Fibroblast of mammary gland (primary cell): ENCODE measurements at places on chromosomes 2 and 18.
A peak's percentile ranks its signal among the peaks of the same experiment; 100 is the strongest.

GRCh38 chr2:55779459-55780421, 86.1 kb upstream of the PNPT1 start:
- DNase-seq: peak; percentile 57

DNA sequence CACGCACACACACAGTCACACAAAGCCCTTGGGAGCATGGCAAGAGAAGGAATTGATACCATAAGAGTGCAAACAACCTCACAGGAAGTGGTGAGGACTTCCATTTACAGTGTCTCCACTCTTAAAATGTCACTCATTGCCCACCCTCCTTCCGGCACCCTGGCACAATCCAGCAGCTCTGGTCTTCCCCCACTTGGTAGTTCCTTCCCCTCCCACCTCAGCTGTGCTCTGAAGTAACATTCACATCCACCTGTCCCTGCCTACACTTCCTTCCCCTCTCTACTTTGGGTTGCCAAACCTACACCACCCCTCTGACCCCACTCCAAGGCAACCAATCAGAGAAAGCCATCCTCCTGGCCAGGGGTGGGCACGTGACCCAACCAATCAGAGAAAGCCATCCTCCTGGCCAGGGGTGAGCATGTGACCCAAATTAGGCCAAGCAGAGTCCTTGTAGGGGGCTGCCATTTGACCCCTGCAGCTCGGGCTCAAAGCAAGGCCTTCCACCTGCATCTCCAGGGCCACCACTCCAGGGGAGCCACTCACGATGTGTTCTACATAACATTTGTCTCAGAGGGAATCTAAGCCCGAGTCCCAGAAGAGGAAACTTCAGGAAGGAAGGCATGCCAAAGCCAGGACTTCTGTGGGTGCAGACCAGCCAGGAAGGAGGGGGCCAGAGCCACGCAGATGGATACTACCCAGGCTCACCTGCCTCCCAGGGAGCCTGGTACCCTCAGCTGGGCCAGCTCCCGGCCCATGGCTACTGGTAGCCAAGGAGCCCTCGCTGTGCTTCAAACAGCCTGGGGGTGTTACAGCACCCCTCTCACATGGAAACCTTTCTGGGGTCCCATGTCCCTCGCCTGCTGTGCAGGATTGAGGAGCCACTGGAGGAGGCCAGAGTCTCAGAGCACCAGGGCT, 21.2 kb downstream of the CYP26B1 start:
- DNase-seq: no peak

DNA sequence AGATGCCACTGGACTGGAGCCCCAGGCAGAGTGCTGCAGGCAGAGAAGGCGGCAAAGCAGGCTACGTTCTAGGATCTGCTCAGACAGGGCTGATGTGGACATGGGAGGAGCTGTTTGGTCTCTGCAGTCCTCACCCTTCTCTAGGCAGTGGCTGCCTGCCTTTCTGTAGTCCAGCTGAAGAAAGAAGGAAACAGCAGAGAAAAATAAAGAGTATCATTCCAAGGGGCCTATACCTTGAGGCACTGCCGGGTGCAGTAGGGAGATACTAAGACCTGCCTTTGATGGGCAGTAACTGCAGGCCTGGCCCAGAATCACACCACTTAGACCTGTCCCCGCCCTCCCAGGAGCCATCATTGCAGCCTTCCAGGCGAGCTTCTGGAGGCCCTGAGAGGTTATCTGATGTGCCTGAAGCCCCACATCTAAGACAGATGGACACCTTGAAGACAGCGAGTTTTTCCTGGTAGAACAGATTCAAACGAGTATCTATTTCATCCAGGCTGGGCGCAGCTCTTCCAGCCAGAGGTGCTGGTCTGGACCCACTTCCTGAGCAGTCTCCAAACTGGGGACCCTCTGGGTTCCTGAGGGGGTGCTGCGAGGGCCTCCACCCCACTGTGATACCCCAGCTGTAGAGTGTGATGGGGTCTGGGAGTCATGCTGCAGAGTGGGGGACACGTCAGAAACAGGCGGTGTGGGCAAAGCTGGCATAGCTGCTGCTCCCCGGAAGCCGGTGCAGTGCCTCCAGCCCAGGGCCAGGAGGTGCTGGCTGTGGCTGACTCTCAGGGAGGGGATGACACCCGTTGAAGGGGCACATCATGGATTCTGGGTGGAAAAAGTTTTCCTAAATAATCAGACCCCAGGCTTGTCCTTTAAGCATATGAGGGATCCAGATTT, 87.3 kb upstream of the OTOS start:
- no peak for DNase-seq

GRCh38 chr2:55966401-55967118, 43.0 kb upstream of the EFEMP1 start:
- peak; percentile 40 for DNase-seq
